ENCODE measurements at places on chromosomes 4 and X. TPM values are rescaled to one million over a fixed set of nuclear protein-coding genes. Genes with fewer than 3 reads are reported as not detected.

- DNase-seq = no peak
Observed at GRCh38 chrX:20399728-20400414, 133.2 kb upstream of the RPS6KA3 start.

- DNase-seq = no peak
Observed at GRCh38 chr4:40747207-40747835, 2.4 kb upstream of the NSUN7 start.

The CTAG1A gene
- total RNA-seq = not detected

The CXCL3 gene
- total RNA-seq = 37.0 TPM

The MEPE gene
- total RNA-seq = not detected

- no peak for DNase-seq
Observed at GRCh38 chrX:10744007-10744406, 123.6 kb upstream of the MID1 start.

GRCh38 chr4:139824882-139825522, 159.4 kb downstream of the MGST2 start:
- no peak for DNase-seq

The CXCL8 gene
- total RNA-seq = 37.4 TPM

GRCh38 chr4:98921292-98921691, 7.6 kb downstream of the EIF4E start:
- no peak for DNase-seq

- DNase-seq = peak; percentile 64
Observed at GRCh38 chr4:154491341-154492271, at the start of gene DCHS2. Gene DCHS2 (minus strand): TSS chr4:154491799. CDS start chr4:154491355, 444 bp downstream.

The TMEM154 gene
- total RNA-seq = 10.2 TPM

DNA sequence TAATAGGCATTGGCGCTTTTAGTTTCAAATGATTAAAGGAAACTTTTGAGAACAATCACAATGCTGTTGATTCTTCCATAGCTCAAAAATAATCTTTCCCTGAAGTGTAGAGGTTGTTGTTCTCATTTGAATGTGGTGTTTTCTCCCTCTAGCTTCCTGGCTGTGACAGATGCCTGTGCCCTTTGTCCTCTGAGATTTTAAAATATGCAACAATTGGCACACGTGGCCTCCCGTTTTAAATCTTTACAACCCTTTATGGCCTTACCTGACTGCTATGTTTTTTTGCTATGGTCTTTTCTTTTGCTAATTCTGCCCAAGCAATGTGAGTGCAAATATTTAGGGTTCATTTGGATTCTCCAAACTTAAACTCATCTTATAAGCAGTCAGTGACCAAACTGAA, 22.9 kb upstream of the CASK start:
- no peak for DNase-seq

The UNC5C gene
- total RNA-seq = 27.9 TPM

The TKTL1 gene
- 1.5 TPM for total RNA-seq

The PRSS12 gene
- 55.0 TPM for total RNA-seq

The VSIG4 gene
- 13.7 TPM for total RNA-seq

The CFP gene
- total RNA-seq = 23.6 TPM

DNA sequence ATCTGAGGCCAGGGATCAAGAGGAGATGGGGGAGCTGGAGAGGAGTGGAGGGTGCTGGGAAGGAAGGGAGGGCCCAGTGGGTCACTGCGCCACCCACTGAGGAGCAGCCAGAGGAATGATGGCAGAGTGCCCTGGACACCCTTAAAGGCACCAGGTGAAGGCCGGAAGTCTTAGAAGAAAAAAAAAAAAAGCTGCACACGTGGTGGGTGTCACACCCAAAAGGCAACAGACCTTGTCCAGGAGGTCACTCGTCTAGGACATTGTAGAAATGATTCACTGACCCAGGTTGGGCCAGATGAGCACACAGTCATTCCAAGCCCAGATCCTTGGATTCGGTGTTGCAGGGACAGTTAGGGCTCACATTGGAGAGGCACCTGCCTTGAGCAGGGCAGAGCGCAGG, 93.5 kb upstream of the TRIM2 start:
- DNase-seq = no peak

The GYPB gene
- 16.7 TPM for total RNA-seq

GRCh38 chrX:110852180-110852579, 56.6 kb upstream of the CHRDL1 start:
- DNase-seq = peak; percentile 41

DNA sequence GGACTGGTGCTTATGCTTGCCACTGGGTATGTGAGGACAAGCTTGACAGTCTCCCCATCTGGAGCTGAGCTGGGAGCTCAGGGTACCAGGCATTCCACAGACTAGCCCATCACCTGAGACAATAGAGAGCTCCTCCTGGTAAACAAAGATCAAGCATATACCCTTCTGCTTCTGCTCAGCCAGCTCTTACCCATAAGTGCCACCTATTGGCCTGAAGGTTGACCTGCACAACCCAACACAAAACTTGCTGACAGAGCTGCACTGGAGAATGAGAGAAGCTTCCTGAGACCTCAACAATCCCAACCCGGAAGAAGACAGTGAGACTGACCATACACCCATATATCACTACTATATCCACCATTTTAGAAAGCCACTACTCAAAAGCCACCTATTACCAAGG, 1049.2 kb upstream of the INTU start:
- DNase-seq = no peak

The TMEM150C gene
- total RNA-seq = 5.4 TPM

- no peak for DNase-seq
Observed at GRCh38 chrX:13906093-13906492, 89.2 kb upstream of the GPM6B start.

DNA sequence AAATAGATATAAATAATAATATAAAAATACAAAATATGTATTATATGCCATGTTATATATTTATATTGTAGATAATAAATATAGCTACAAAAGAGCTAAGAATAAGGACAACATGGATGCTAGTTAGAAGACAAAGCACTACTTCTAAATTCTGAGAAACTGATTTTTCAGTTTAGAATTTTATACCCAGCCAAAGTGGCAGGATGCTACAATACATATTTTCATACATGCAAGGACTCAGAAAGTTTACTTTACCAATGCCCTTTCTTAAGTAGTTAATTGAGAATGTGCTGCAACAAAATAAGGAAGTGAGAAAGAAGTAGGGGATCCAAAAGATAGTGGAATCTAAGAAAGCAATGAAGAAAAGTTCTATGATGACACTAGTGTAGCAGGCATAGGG, 64.5 kb downstream of the PDE5A start:
- no peak for DNase-seq

GRCh38 chr4:46432923-46433322, 43.0 kb upstream of the GABRA2 start:
- peak; percentile 55 for DNase-seq

GRCh38 chrX:11541510-11541909, 124.2 kb downstream of the ARHGAP6 start:
- DNase-seq = no peak

DNA sequence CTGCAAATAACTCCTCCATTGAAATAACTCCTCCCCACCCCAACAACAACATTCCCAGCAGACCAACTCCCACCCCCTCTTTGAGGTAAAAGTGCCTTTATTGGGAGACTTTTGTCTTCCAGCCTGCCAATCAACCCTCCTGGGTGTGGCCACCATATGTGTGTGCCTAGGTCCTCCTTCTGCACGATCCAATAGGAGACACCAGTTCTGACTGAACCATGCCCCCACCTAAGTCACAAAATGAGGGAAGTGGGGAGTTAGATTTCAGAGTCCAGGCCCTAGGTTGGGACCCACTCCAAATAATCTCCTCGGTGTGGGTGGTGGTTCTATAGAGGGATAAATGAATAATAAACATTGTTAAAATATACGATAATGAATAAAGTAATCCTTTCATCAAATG, 3.0 kb downstream of the PLP2 start:
- no peak for DNase-seq

GRCh38 chrX:139971394-139971749, 6.1 kb upstream of the CXorf66 start:
- no peak for DNase-seq

DNA sequence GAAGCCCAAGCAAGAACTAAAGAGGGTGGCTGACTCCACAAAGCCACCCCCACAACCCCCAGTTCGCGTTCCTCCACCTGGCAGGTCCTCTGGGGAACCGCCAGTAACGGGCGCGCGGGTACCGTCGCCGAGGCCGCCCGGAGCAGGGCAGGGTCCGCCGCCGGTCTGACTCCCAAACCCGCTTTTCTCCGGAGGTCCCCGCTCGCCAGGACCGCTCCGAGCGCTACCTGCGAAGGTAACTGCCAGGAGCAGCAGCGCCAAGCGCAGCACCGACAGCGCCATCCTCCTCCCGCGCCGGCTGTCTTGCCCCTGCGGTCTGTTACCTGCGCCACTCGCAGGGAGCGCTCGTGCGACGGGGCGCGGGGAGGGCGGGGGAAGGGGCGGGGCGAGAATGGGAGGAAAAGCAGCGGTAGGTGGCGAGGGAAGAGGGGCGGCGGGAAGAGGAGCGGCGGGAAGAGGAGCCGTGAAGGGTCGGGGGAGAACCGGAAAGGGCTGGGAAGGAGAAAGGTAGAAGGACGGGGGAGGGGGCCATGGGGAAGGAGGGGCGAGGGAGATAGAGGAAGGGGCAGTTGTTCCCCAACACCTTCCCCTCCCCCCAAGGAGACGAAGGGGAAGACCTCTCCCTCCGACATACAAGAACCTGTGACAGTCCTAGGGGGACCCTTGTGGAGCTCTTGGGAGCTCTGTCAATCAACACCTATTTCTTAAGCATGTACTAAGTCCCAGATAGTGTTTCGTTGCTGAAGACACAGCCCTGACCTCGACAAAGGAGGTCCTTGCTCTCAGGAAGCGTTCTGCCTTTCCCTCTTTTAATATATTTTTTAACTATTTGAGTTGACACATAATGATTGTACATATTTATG, at the start of gene SPINK2:
SPINK2 (minus strand) TSS at position 321 of the 863 bp plus-strand sequence; CDS start at position 282, 39 bp downstream.
- no peak for DNase-seq

GRCh38 chrX:134933248-134933647, 57.5 kb upstream of the SMIM10 start:
- no peak for DNase-seq

The STOX2 gene
- 15.1 TPM for total RNA-seq

DNA sequence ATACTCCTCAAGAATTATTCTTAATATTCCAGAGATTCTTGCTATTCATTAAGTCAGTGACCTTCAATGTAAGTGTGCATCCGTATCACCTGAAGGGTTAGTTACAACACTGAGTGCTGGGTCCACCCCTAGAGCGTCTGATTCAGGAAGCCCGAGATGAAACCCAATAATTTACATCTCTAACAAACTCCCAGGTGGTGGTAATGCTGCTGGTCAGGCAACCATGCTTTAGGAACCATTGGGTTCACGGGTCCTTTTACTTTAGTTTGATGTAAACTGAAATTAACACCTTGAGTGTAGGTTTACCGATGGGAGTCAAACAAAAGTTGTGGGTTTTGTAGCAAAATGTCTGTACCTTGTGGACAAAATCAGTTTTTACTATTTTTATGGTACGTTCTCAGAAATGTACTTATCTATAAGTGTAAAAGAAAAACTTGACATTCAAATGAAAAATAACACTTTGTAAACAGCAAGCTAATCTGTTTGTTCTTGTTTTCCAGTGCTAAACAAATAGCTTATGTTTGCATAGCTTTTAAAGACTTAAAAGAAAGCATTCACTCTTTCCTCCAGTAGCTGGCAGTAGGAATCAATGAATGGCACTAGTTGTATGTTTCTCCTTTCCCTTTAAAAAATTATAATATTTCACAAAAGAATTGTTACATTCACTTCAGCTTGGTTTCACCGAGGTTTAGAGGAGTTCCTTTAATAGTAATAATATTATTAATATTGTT, 32.7 kb downstream of the ACE2 start:
- DNase-seq = peak; percentile 62

Data from lung (tissue), 17 donors.